NCI-H1694 (cell line): ENCODE measurements at places on chromosomes 2 and 18.

DNA sequence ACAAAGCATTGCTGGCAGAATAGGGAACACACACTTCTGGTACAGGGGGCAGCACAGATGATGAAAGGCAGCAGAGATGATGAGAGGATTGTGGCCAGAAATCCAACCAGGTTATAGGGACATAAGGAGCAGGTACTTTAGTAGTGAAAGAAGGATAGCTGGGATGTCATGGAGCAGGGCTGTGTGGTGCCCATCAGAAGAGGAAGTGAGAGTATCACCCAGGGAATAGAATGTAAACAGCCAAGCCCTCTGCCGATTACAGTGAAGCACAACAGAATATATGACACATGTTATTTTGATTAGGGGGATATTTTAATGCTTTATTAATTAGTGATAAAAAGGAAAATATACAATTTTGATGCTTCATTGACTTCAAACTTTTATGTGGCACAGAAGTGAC is 883.4 kb upstream of the CDH2 start:
- DNase-seq = no peak

GRCh38 chr2:3184167-3184566 is 193.5 kb downstream of the EIPR1 start:
- DNase-seq = no peak

DNA sequence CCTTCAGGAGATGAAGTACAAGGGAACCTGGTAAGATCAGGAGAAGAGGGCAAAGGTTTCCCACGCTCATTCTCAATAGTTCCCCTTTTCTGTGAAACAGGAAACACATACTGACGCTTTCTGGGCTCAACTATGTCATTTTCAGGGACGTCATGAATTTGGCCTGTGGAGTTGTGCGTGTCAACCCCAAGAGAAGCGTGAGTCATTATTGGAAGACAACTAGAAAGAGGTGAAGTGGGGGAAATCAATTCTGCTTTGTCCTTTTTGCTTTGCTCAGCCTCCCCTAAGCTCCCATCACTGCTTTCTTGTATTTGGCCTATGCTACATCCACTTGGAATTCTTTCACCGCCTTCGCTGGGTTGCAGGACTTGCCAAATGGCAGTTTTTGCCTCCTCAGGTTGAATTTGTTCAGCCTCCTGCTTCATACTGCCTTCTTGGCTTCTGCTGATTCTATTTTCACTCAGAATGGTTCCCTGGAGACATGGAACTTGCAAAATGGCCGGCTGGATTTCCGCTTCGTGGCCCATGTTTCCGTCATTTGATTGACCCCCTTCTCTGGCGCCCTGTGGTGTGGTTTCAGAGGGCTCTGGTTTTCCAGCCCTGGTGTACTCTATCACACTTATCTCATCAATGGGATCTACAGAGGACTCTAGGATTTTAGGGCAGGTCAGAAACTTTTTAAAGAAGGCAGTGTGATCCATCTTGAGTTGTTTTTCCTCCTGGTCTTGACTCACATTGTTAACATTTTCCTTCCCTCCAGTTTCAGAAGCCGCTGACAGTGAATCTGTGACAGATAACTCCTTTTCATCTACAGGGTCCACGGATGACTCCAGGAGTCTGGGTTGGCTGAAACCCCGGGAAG is 93.3 kb downstream of the ALPK2 start:
- no peak for DNase-seq

GRCh38 chr2:18062892-18063291 is 184.4 kb downstream of the KCNS3 start:
- DNase-seq = no peak

DNA sequence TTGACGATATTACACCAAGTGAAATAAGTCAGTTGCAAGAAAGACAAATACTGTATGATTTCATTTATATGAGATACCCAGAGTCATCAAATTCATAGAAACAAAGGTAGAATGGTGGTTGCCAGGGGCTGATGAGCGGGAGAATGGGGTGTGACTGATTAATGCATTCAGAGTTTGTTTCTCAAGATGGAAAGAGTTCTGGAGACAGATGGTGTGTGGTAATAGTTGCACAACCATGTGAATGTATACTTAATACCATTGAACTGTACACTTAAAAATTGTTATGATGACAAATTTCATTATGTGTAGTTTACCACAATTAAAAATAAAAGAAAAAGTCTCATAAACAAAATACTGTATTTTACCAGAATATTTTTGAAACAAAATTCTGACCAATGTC is 117.3 kb downstream of the PIGN start:
- no peak for DNase-seq

- DNase-seq = no peak
Measured at GRCh38 chr2:100718065-100718629, 101.8 kb upstream of the NPAS2 start.

- no peak for DNase-seq
Measured at GRCh38 chr18:57149531-57149930, 2.6 kb downstream of the BOD1L2 start.

GRCh38 chr2:223328578-223328977 is 273.6 kb downstream of the SCG2 start:
- DNase-seq = no peak

DNA sequence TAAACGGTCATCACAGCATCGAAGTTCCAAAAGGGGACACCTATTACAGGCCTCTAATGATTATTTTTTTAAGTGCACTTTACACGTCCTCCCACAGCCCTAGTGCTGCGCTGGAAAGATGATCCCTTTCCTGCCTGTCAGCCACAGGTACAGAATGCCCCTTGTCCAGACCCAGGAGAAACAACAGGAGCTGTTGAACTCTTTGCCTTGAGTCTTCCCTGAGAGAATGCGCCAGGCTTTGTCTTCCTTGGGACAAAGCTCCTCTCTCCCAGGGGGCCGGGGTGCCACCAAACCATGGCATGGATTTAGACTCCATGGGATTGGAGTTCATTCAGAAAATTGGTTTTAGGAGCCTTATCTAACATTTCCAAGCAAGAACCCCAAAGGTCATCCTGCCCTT is 319.0 kb upstream of the SOX11 start:
- no peak for DNase-seq

- DNase-seq = no peak
Measured at GRCh38 chr2:230891064-230891463, 26.3 kb downstream of the ITM2C start.

- DNase-seq = no peak
Measured at GRCh38 chr18:80227472-80227871, 19.8 kb downstream of the PARD6G start.

GRCh38 chr18:7523772-7524171 is 43.3 kb upstream of the PTPRM start:
- no peak for DNase-seq
